Fibroblast of the aortic adventitia (primary cell): ENCODE measurements at places on chromosomes 16 and 17. TPM values are rescaled to one million over a fixed set of nuclear protein-coding genes. Genes with fewer than 3 reads are reported as not detected.

Gene YWHAE
- total RNA-seq = 628 and 1,755 TPM in 2 replicates

Gene CDH15
- total RNA-seq = 0.09 TPM in 1 of 2 replicates, not detected in the other

Gene FAM222B
- total RNA-seq = 1.6 and 7.0 TPM in 2 replicates

Gene LASP1
- total RNA-seq = 65.6 and 174 TPM in 2 replicates

Gene TP53TG3C
- not detected in 2 replicates for total RNA-seq

Gene ETV4
- total RNA-seq = 0.41 and 6.1 TPM in 2 replicates
